ENCODE measurements at places on chromosomes 4 and X. TPM values are rescaled to one million over a fixed set of nuclear protein-coding genes. Genes with fewer than 3 reads are reported as not detected.

GRCh38 chr4:102064747-102065442 is 274.4 kb downstream of the BANK1 start:
- no peak for DNase-seq

MAGEA2 gene
- not detected for total RNA-seq

IL1RAPL1 gene
- under 0.01 TPM for total RNA-seq

GLRB gene
- total RNA-seq: 0.81 TPM

- peak; percentile 68 for DNase-seq
Observed at GRCh38 chr4:89434364-89434988, 126.9 kb upstream of the GPRIN3 start.

COX7B2 gene
- not detected for total RNA-seq

DNA sequence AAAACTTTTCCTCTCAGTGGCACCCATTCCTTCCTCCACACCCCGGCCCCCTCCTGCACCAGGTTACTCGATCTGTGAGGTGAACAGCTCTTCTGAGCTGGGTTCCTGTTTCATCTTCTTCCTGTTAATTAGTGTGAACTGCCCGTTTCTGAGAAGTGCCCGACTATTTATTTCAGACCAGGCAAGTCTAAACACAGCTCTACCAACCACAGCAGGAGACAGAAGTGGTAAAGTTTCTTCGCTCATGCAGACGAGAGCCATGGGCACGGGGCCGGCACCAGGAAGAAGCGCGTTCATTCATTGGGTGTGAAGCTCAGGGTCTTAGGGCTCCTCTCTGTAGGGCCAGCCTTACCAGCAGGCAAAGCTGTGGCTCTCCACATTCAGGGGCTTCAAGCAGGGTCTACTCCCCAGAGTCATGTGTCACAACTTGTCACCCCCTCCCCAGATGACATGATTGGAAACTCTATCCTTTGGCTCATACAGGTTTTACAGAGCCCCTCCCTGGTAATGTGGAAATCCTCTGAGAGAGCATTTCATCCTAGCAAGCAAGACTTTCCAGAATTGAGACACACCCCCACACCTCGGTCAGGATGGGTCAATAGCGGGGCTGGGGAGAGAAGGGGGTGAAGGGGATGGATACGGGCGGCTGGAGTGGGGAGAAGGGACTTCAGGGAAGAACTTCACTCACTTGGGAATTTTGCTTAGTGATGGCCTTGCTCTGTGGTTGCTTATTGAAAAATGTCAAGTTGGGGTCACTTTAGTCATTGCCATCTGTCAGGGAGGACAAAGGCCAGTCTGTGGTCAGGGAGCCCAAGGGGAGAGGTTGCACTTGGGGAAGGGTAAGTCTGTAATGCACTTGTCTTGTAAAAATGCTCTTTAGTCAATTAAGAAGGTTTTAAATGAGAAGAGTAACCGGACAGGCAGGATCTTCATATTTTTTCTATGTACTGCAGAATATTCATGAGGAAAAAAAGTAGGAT is 121.6 kb upstream of the TRIM2 start:
- no peak for DNase-seq

- no peak for DNase-seq
Observed at GRCh38 chr4:112222219-112222955, 9.2 kb upstream of the AP1AR start.

CCDC158 gene
- total RNA-seq: not detected

DNA sequence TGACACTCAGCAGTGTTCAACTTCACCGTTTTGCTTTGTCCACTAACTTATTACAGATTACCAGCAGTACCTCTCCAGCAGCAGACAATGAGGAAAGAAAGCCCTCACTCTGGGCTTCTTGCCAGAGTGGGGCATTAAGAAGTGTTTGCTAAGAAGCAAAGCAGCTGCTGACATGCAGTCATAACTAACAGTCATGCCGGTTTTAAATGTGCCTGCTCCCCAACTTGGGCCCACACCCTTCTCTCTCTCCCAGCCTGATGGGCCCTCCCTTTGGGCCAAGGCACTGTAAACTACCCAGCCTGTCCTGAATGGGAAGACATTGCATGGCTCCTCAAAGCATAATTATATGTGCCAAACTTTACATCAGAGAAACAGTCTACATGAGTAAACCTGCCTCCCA is 54.6 kb upstream of the HHIP start:
- DNase-seq: no peak

GRCh38 chrX:69133921-69134542 is 31.2 kb downstream of the PJA1 start:
- DNase-seq: no peak

GRCh38 chr4:133186210-133186609 is 37.1 kb downstream of the PCDH10 start:
- no peak for DNase-seq

DNA sequence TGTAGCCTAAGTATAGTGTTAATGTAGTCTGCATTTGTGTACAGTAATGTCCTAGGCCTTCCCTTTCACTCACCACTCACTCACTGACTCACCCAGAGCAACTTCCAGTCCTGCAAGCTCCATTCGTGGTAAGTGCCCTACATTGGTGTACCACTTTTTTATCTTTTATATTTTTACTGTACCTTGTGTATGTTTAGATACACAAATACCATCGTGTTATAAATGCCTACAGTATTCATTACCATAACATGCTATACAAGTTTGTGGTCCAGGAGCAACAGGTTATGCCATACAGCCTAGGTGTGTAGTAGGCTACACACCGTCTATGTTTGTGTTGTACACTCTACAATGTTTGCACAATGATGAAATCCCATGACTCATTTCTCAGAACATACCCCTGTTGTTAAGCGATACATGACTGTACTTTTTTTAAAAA is 15.4 kb downstream of the TSPAN5 start:
- DNase-seq: no peak

IL21 gene
- total RNA-seq: not detected

DNA sequence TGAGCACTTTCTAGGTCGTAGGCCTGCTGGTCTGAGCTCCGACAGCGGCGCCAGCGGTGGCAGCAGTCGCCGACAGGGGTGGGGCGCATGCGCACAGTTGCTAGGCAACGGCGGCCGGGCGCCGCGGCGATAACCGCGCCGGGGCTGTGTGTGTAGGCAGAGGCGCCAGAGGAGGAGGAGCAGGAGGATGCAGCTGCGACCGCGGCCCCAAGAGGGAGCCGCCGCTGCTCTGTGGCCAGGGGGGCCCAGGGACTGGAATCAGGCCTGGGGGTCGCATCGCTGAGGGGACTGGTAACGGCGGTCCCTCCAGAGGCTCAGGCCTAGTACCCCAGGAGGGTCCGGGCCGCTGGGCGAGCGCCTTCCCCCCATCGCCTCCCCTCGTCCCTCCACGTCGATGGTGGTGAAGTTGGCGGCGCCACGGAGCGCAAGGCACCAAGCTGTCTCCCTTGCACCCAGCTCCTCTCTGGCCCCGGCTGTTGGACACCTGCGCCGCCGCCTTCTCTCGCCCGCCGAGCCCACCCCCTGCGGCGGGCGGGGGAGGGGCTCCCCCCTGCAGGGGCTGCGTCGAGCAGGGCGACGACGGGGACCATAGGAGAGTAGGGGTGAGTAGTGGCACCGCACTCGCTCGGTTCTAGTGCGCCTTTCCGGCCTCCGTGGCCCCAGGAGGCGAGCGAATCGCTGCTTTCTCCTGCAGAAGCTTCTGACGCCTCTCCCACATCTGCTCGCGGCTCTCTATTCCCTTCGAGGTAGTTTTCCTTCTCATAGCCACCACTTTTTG is 58.6 kb upstream of the ZC4H2 start:
- peak; percentile 85 for DNase-seq

- no peak for DNase-seq
Observed at GRCh38 chr4:140243278-140243753, 89.3 kb upstream of the MAML3 start.

DNA sequence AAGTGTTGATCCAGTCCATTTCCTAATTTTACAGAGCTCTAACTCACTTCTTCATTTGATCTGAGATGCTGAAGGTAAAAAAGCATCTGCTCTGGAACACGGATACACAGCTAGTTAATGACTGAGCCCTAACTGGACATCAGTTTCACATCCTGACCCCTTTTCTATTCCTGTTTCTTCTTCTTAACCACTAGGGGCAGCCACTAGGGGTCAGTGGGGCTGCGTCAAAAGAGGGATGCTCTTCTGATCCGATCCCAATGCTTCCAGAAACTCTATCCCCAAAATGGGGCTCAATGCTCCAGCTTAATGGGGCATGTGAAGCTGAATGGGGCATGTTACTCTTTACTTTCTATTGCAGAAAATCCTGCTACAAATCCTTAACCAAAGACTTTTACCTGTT is 33.4 kb upstream of the PHKA2 start:
- peak; percentile 2 for DNase-seq

DNA sequence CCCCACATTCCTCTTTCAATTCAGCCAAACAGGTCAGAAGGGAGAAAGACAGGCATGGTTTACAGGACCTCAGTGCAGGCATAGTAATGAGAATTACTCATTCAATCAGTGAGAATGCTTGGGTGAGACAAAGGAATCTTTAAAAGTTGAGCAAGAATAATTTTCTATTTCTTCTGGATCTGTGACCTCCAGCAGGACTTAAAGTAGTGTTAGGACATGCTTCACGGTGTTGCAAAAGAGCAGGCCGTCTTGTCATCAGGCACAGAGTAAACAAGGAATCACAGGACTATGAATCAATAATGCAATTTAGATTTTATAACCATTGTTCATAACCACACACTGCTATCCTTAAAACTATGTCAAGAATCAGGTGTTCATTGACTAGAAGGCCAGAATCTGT is 130.6 kb upstream of the GLRA2 start:
- no peak for DNase-seq

CT45A5 gene
- not detected for total RNA-seq

GRCh38 chr4:127410201-127410600 is 222.6 kb upstream of the INTU start:
- no peak for DNase-seq

GYPA gene
- total RNA-seq: under 0.01 TPM

- no peak for DNase-seq
Observed at GRCh38 chr4:116469582-116469981, 615.8 kb downstream of the TRAM1L1 start.

DNA sequence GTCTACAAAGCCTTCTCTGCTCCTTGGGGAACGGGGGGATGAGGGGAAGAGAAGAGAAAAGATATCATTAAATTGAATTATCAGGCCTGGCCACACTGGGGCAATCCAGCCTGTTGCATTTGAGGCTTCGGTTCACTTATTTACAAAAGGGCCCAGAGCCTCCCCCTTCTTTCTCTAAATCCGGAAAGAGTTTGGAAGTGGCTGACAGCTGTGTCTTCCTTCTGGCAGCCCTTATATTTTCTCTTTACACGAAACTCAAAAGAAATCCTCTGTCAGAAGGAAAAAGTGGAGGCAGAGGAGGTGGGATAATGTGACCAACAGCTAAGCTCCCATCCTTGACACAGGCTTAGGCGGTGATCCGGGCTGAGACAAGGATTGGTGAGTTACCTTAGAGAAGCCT is 158.3 kb upstream of the TAPT1 start:
- DNase-seq: no peak

PAGE2 gene
- not detected for total RNA-seq

DNA sequence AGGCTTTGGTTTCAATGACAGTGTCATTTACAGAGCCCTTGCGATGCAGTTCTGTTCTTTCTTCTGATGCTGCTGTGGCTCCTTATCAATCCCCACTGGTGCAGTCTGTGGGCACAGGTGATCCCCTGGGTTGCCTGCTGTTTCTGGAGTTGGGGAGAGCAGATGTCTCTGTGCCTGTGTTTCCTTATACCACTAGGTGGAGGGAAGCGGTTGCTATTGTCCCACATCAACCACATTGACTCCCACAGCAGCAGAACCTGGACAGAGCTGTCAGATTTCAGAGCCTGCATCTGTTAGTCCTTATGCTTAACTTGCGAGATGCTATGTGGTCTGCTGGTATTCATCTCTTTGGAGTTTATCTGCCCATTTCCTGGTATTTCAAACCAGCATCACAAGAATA is 57.7 kb downstream of the NEIL3 start:
- DNase-seq: no peak

- DNase-seq: peak; percentile 69
Observed at GRCh38 chr4:112604589-112604988, 32.1 kb downstream of the ZGRF1 start.

DNA sequence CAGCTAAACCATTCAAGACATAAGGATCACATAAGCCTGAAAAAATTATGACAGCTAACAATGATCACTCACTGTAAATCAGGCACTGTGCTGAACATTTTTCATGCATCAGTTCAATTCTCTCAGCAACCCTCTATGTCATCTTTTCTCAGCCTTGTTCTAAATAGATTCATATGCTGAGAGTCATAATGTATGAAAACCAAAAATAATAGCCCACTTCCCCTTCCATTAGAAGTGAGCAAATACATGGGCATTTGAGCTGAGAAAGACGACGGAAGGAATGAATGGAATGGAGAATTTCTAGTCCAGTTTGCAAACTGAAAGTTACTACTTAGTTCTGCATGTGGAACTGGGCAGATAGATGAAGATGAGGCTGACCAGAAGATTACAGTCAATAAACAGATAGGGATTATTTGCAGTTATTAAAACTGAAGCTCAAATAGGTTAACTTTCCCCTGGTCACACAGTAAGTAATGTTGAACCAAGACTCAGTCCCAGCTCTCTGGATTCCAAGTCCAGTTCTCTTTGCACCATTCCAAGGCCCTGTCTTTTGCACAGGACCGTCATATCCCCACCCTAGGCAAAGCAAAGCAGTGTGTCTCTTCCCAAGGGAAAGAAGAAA is 1.6 kb upstream of the SH3RF1 start:
- no peak for DNase-seq

GRCh38 chrX:39487969-39488330 is 609.8 kb downstream of the BCOR start:
- no peak for DNase-seq

- DNase-seq: peak; percentile 3
Observed at GRCh38 chrX:85052636-85053343, 49.1 kb downstream of the APOOL start.

DNA sequence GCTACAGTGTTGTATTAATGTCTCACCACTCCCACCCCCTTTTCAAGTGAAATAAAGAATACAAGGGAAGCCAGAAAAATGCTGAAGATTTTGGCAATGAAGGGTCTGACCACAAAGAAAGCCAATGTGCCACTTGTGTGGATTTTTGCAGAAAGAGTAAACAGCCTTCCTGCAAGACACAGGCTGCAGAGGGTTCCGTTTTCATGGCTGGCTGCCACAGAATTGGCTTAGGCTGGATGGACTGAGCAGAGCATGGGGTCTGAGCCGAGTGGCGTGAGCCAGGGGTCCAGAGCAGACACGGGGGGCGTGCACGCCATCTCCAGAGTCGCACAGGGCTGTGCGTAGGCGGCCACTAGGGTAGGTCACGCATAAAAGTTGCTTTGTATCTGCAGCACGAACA is 69.2 kb downstream of the MTNR1A start:
- DNase-seq: no peak

SUPT20HL1 gene
- total RNA-seq: under 0.01 TPM

DCAF12L1 gene
- not detected for total RNA-seq

GRCh38 chr4:180827232-180828009 is 1415.8 kb upstream of the TENM3 start:
- no peak for DNase-seq

DNA sequence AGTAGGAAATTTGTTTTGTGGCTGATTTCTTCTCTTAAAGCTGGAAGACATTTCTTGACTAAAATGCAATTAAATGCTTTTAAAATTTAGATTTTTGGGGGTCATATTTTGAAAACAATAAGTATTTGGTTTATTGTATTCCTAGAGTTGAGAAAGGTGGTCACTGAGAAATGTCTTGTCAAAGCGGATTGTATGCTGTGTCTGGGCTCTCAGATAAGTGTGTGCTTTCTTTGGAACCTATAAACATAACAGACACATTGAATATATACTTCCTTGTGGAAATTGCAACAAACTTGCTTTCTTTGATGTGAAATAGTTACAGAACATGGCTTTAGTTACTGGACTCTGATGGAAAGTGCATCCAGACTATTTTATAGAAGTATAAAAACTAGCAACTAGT is 75.4 kb downstream of the AFF1 start:
- DNase-seq: no peak

Measured in hematopoietic multipotent progenitor cell (in vitro differentiated cells).